Stimulated activated CD8-positive, alpha-beta memory T cell treated with anti-CD3 and anti-CD28 coated beads, Interleukin-15, amount 100 ng/mL, for 1 hour (primary cell): ENCODE measurements at places on chromosomes 5 and 9.

DNA sequence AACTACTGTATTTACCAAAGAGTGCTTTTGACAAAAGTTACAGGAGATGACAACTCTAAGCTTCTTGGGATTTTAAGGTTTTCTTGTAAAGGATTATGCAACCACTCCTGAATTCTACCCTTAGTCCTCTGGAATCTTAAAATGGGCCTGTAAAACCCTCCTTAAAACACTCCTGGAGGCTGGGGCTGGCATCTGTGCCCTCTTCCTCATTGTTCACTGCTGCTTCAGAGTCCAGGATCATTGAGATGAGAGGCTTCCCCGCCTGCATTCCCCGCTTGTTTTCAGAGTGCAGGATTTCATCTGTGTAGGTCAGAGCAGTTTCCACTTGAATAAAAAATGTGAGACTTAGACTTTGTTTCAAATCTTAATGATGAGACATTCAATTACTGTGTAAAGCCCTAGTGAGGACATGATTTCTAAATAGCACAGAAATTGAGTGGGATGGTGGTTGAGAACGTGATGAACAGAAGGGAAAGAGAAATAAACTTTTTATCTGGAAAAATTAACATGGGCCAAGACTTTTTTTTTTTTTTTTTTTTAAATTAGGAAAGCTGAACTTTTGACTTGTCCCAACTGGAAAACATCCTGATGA, 40.4 kb downstream of the PCSK5 start:
- no peak for DNase-seq

DNA sequence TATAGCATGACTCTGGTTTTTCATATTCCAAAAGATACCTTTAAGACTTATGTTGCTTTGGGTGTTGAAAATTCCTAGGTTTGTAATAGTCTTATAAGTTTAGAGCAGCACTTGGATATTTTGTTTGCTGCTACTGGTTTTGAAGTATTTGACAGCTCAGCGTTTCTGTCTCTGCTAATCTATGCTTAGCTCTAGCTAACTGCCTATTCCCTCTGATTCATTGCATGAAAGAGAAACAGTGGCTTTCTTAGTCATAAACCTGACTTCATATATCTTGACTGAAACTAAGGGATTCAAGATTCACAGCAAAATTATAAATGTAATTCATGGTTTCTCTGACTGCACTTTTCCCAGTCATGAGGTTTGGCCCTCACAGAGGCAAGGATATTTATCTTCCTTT, 35.6 kb upstream of the ANXA1 start:
- no peak for DNase-seq

GRCh38 chr5:91281401-91281800, 101.7 kb downstream of the ARRDC3 start:
- no peak for DNase-seq

GRCh38 chr5:37900692-37901091, 60.9 kb upstream of the GDNF start:
- no peak for DNase-seq

GRCh38 chr5:139854029-139854605, 58.5 kb downstream of the PSD2 start:
- DNase-seq, result no peak

- no peak for DNase-seq
Measured at GRCh38 chr5:36528588-36528987, 77.8 kb upstream of the SLC1A3 start.

- DNase-seq, result no peak
Measured at GRCh38 chr5:111998871-111999270, 241.9 kb upstream of the NREP start.

GRCh38 chr5:55864606-55865541, 13.7 kb downstream of the IL31RA start:
- no peak for DNase-seq

DNA sequence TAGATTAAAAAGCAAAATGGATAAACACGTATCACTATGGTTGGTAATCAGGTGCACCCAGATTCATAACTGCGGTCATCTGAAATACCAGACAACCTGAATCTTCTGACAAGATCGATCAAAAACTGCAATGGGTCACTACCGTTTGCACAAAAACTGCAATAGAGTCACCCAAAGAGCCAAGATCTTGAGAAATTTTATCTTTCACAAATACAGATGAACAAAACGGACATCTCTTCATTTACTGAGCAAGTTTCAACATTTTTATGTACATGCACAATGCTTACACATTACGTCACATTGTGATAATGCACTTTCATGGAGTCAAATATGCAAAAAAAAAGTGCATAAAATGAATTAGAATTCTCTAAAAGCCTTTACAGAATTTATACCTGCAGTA, 18.6 kb downstream of the PRKAA1 start:
- no peak for DNase-seq
